ENCODE measurements at places on chromosomes 7 and 10.
A peak's percentile ranks its signal among the peaks of the same experiment; 100 is the strongest.

GRCh38 chr10:43968076-43968475 lies 319.4 kb upstream of the ZNF32 start:
- DNase-seq, result no peak

DNA sequence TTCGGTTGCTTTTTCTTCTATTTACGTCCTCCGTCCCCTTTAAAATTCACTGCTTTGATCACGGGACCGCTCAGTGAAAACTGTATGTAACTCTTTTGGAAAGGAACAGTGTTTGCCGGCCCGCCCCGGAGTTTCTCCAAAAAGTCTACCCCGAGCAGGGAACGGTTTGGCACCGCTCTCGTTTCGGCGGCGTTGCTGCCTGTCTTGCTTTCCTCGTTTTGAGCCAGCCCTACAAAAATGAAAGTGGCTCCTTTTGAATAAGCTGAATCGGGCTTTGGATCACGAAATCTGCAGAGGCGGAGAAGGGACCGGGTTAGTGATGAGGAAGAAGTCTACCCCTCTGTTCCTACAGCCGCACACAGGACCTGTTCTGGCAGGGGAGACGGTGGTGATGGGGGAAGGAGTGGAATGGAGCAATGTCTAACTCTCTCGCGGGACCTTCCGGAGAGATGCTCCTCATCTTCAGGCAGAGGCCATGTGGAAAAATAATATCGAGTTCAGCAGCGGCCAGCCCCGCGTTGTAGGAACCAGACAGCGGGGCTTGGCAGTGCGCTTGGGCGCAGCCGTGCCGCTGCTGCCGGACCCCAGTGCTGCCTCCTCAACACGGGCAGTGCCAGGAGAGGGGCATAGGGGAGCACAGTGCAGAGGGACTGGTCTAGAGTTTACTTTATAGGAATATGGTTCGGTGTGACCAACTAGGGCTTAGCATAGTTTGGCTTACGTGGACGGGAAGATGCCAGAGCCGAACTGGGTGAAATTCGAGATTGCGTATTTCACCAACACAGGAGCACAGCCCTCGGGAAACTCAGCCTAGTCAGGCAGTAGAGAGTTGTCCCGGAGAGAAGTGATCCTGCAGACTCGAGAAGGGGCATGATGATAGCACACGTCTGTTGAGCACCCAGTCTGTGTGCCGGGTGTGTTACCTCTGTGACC lies 1.4 kb downstream of the HTRA1 start:
- DNase-seq, result no peak

DNA sequence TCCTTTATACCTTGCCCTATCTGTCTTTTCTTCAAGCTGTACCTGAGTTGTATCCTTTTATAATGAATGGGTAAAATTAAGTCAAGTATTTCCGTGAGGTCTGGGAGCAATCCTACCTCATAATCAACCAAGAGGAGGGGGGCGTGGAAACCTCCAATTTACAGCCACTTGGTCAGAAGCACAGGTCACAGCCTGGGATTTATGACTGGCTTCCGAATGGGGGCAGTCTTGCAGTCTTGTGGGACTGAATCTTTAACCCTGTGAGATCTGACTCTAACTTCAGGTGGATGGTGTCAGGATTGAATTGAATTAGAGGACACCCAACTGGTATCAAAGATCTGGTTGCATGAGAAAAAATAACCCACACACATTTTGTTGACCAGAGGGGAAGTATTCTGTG lies 23.5 kb upstream of the KCNMA1 start:
- no peak for DNase-seq

GRCh38 chr7:8536431-8536830 lies 103.0 kb downstream of the NXPH1 start:
- no peak for DNase-seq

DNA sequence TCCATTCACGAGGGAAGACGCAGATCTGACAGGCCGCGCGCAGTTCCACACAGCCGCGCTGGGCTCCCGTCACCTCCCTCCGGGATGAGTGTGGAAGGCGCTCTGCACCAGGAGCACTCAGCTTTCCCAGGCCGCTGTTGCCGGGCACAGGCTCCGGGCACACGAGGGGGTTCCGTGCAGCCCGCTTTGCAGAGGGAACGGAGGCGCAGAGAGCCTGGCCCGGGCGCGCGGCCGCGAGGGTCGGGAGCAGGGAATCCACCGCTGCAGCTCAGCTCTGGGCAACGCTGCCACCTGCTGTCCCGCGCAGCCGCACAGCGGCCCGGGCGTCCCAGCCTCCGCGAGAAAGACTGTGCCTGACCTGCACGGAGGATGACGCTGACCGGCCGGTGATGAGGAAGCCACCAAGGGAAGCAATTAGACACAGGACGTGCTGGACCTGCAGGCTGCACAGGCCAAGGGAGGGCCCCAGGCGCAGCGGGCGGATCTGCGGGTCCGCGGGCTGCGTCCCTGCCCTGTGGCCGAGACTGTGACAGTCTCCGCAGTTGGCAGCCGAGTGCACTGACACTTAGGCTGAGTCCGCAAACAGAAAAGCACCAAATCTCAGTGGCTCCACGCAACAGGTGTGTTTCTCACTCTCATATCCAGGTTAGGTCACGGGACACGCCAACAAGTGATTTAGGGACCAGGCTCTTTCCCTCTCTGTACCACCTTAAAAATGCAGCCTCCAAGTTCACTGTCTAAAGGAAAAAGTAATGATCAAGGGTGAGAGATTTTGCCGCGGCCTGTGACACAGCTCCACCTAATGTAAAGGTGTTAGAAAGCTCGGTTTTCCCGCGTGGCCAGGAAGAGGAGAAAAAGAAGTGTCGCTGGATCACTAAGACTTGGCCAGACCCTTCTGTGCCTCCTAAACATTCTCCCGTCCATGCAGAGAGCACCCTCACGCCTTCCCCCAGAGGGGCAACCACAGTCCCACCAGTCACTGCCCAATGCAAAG lies 94.5 kb downstream of the SEC61G start:
- peak; percentile 26 for DNase-seq

DNA sequence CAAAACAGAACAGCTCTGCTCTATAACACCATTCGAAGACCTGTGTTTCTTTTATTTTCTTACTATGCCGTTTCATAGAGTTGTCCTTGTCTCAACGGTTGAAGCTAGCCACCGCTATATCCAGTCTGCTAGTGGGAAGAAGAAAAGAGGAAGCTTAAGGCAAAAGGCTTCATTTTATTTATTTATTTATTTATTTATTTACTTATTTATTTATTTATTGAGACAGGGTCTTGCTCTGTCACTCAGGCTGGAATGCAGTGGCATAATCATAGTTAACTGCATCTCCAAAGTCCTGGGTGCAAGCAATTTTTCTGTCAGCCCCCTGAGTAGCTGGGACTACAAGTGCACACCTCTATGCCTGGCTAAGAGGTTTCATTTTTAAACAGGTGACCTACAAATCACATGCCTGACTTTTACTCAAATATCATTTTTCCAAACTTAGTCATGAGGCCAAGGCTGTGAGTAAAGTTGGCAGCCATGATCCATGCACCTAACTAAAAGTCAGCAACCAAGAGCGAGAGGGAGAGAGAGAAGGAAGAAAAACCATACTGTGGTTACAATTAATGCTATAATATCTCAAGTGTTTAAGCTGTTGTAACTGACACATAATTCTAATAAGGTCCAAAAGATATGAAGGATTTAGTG lies 1305.3 kb upstream of the LRRTM3 start:
- no peak for DNase-seq

DNA sequence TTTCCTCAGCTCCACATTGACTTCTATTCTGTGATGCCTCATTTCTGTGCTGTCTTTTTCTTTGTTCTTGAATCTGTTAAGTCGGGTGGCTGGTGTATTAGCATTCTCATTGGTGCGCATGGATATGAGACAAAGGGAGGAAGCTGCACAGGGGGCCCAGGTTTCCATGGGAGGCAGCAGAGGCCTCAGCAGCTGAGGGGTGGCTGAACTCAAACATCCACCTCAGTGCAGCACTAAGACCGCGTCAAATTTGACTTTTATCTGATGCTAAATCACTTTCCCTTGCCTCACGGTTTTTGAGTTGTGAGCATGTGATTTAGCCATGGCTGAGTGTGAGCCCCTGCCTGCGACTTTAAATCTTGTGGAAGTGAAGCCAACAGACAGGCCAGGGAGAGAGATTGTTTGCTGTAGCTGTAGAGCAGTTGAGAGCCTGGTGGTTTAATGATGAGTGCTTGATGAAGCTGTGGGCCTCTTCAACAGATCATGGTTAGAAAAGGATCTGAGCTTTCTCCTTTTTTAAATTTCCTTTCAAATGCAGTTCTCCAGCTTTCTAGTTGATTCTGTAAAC lies 193.3 kb upstream of the ZNF804B start:
- no peak for DNase-seq

DNA sequence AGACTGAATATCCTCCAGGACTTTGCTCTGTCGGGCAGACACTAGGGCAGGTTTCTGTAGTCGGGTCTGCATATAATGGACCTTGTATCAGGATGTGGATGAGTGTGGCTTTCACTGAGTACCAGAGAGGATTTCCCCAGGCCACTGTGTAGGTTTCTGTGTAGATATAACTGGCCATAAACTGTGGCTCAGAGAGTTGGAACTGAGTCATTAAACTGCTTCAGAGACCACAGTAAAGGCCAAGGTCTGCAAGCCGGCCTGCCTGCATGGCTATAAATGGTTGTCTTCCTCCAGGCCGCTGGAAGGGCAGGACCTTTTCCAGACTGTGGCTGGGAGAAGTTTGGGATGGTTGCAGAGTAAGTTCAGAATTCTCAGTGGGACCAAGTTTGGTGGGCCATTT lies 16.9 kb downstream of the ZNF92 start:
- DNase-seq, result no peak

GRCh38 chr7:6317797-6318438 lies 45.5 kb upstream of the CYTH3 start:
- peak; percentile 65 for DNase-seq

- DNase-seq, result no peak
Measured at GRCh38 chr10:120511165-120511564, 54.1 kb downstream of the PLPP4 start.

GRCh38 chr7:78333530-78334425 lies 535.2 kb downstream of the PHTF2 start:
- no peak for DNase-seq

- peak; percentile 62 for DNase-seq
Measured at GRCh38 chr7:102286237-102287110, at the start of gene SH2B2. TSS of gene SH2B2 (plus strand) at chr7:102286868. CDS start at chr7:102300551, 13,683 bp downstream.

DNA sequence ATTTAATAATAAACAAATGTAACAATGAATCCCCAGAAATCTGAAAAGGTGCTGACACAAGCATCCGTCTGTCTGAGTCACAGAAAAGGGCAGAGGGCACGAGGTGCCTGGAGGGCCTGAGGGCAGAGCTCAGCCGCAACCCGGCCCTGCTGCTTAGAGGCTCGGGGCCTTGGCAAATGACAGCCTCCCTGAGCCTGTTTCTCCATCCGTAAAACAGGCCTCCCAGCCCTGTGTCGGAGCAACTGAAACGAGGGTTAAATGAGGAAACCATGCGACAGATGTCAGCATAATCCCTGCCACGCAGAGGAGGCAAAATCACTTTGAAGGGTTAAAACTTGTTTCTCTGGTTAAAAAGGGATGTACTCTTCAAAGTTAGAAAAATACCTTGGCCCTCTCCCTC lies 24.9 kb downstream of the NUDT1 start:
- DNase-seq, result no peak

DNA sequence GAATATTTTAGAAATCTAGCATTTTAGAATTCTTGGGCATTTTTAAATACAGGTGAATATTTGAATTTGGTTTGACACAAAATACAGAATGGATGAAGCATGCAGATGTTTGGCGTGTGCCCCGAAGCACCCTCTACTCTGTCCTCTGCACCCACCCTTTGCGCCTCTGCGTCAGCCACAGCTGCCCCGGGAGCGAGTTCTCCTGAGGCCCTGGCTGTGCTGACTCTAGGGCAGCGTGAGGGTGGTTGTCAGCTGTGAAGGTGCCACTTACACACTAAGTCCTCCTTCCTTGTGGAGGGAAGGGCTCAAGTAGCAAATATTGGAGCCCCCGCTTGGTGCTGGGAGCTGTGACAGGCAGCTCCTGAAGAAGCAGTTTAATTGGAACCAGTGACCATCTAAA lies 48.4 kb downstream of the DAGLB start:
- no peak for DNase-seq

GRCh38 chr7:1512781-1513656 lies 8.8 kb upstream of the INTS1 start:
- DNase-seq, result peak; percentile 72

- no peak for DNase-seq
Measured at GRCh38 chr10:32417911-32418547, 27.9 kb upstream of the CCDC7 start.

DNA sequence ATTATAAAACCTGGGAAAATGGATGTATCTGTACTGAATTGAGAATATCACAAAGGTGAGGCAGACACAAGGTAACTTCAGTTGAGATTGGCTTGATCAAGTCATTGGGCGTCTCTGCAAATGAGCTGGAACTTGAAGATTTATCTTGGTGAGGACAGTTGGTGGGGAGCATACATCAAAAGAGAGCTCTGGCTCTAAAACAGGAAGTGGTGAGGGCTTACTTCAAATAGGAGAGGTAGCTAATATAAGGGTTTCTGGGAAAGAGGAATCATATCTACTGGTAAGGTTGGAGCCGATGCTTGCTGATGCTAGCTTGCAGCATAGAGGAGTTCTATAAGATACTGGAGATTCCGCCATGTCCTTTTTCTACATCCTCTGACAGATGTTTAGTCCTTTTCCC lies 39.9 kb upstream of the FGL2 start:
- DNase-seq, result no peak

DNA sequence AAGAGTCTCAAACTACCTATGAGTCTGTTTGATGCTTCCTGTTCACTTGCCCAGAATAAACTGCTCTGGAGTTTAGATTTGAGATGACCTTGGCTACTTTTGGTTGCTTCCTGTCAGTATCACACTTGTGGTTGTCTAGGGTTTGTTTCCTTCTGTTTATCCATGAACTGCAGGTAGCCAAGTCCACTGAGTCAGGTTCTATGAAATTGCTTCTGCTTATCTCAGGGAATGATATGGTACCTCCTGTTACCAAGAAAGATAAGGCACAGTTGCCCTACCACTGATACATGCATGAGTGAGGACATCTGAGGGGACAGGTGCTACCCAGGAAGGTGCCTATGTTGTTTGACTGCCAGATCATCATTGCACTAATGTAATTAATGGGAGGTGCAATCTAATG lies 15.8 kb upstream of the EEPD1 start:
- DNase-seq, result no peak

- DNase-seq, result no peak
Measured at GRCh38 chr10:121497513-121498470, 100.5 kb downstream of the FGFR2 start.

- peak; percentile 84 for DNase-seq
Measured at GRCh38 chr7:99997545-99998137, 17.8 kb upstream of the ZKSCAN1 start.

DNA sequence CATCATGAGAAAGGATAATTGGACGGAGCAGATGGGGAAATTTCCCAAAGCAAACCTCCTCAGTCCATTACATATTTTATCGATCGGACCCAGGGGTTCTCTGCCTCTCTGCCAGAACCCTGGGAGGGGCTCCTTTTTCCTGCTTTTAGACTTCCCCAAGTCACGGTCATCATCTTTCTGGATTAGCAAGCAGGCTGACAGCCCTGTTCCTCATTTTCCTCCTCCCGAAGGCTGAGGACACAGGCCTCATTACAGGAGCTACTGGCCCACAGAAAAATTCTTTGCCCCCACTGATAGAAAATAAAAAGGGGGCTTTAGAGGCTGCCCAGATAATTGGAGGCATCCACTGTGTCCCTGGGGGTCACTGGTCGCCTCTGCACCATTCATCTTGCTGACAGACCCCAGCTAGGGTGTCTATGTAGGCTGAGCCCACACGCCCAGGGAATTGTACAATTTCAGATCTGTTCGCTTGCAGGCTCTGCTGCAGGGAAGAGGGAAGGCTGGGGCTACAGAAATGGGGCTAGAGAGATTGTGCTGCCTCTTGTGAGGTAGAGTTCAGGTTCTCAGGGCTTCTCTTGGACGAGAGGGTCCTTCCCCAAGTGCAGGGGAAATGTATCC lies 125.7 kb upstream of the SDK1 start:
- DNase-seq, result no peak

Data from activated CD8-positive, alpha-beta T cell treated with anti-CD3 and anti-CD28 coated beads for 36 hours (primary cell).